ENCODE measurements at places on chromosomes 7 and 10.

DNA sequence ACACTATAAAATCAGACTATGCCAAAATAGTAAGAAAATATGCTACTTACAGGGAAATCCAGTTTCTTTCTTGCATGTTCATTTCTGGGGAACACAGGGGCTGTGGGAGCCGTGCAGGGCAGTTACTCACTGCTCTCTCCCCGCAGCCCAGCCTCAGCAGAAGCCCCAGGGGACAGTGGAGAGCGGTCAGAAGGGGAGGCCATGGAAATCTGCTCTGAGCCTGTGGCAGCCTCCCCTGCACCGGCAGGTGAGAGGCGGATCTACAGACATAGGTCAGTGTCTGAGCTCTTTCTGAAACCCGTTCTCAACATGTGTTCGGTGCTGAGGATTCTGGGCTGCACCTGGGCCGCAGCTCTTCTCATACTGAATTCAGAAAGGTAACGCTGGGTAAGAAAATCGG, 2.9 kb downstream of the ZNF511 start:
- DNase-seq = peak; percentile 16

DNA sequence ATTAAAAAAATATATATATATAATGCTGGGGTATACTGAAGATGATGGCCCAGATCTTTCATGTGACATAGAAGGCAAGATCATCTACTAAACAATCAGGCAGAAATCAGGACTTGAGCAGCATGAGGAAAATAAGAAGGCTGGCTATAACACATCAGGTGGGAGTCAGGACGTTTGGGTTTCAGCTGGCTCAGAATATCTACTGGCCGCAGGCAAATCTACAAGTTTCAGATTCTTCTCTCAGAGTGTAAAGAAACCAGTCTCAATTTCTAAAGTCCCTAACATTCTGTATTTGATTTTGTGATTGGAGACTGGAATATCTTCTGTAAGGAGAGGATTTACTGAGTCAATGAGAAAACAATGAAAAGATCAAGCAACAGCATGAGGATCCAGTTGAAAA, 37.7 kb upstream of the FAM3C start:
- no peak for DNase-seq

- no peak for DNase-seq
Measured at GRCh38 chr7:3578399-3578798, 277.3 kb downstream of the SDK1 start.

DNA sequence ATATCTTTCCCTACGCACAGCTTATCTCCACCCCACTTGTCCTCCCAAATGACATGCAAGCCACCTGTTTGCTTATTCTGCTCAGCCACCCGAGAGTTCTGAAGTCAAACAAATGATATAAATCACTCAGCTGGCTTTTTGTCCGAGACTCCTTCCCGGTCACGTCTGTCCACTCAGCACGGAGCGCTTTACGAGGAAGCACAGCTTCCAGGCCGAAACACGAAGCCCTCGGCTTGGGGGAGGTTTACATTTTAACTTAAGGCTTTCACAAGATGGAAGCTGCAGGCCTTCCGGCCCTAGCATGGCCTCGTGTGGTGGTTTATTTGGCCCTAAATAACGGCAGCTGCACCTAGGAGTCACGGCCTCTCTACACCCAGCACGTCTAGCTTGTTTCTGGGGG, 60.1 kb upstream of the GNA12 start:
- DNase-seq = no peak

- no peak for DNase-seq
Measured at GRCh38 chr10:118980135-118980865, 49.2 kb upstream of the NANOS1 start.

All from right cardiac atrium (tissue), 5 donors.